NCI-H1694 treated with DMSO at 0.1 percent for 48 hours (cell line): ENCODE measurements at places on chromosomes 13 and 19.

DNA sequence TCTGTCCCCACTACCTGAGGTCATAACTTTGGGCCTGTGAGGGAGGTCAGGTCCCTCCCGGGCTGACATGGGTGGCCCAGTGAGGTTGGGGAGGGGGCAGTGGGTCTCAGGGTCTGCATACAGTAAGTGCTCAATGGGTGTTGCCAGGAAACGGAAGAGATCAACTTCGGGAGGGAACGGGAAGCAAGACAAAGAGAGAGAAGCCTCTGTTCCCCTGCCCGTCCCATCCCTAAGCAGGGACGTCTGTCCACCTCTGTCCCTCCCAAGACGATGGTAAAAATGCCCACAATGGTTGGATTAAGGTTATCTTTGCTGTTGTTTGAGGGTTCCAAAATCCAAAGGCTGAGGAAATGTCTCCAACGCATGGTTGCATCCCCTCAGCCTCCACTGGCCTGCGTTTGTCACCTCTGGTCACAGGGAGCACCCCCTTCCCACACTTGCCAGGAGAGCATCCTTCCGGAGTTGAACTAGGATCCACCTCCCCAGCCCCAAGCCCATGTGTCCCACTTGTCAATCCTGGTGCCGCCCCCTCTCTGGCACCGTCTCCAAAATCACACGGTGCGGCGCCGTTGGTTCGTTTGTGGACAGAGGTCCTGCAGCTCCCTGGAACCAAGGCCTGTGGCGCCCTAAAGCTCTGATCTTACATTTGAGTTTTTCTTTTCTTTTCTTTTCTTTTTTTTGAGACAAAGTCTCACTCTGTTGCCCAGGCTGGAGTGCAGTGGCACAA, 774 bp upstream of the HOMER3 start:
- no peak for DNase-seq

GRCh38 chr19:7734220-7735203, 2.6 kb upstream of the CLEC4G start:
- DNase-seq = no peak

GRCh38 chr13:90926459-90926858, 421.0 kb upstream of the MIR17HG start:
- DNase-seq = no peak

GRCh38 chr13:111245576-111246384, 74.7 kb upstream of the TEX29 start:
- no peak for DNase-seq

GRCh38 chr13:40149611-40150274, 494.3 kb downstream of the COG6 start:
- no peak for DNase-seq

- DNase-seq = no peak
Observed at GRCh38 chr19:13155472-13156359, 5.5 kb downstream of the IER2 start.

- DNase-seq = peak; percentile 8
Observed at GRCh38 chr13:111344471-111345191, 24.2 kb downstream of the TEX29 start.

DNA sequence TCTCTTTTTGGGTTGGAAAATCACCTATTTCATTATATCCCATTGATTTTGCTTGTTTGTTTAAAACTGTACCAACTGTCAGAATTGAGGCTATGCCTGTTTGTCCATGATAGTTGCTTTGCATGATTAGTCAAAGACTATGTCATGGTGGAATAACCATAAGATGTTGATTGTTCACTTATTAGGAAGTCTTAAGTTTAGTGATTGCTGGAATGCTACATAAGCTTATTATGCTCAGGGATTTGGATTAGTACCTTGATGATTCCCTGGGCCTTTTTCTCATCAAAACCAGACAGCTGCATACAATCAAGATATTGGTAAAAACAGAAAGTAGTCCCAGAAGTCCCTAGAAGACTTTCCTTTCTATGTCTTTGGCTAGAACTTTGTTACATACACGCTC, 954.7 kb downstream of the PCDH9 start:
- no peak for DNase-seq

GRCh38 chr19:42284591-42285341, 15.7 kb downstream of the CIC start:
- peak; percentile 13 for DNase-seq

DNA sequence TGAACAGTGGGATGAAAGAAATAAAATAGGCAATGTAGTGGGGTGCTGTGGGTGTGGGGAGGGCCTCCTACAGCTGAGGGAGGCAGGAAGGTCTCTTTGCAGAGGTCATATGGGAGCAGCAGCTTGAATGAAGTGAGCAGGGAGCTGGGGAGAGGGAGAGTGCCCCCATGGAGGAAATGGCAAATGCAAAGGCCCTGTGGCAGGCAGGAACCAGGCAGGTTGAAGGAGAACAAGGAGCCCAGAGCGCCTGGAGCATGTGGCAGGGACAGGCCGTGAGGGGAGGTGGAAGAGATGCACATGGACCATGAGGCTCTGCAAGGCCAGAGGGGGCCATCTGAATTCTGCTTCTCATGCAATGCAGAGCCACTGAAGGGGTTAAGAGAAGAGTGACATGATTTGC, 191.8 kb downstream of the URI1 start:
- no peak for DNase-seq

GRCh38 chr13:24605923-24606372, 74.3 kb upstream of the ATP12A start:
- no peak for DNase-seq

GRCh38 chr19:42683917-42684513, 56.3 kb downstream of the PSG3 start:
- DNase-seq = peak; percentile 3

DNA sequence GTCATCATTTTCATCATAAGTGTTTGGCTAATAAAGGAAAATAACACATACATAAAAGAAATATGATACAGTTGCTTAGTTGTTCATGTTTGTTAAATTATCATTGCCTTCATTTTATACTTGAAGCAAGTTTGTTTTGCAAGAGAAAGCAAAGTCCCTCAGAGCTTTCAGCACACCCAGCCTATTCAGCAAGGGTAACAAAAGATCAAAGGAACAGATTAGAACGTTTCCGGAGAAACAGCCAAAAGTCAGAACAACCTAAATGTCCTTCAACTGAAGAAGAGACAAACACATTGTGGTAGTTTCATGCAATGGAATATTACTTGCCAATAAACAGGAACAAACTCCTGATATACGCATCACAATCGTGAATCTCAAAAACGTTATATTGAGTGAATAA, 380.7 kb downstream of the MZT1 start:
- DNase-seq = no peak

GRCh38 chr13:95898256-95898655, 154.9 kb downstream of the UGGT2 start:
- DNase-seq = no peak

DNA sequence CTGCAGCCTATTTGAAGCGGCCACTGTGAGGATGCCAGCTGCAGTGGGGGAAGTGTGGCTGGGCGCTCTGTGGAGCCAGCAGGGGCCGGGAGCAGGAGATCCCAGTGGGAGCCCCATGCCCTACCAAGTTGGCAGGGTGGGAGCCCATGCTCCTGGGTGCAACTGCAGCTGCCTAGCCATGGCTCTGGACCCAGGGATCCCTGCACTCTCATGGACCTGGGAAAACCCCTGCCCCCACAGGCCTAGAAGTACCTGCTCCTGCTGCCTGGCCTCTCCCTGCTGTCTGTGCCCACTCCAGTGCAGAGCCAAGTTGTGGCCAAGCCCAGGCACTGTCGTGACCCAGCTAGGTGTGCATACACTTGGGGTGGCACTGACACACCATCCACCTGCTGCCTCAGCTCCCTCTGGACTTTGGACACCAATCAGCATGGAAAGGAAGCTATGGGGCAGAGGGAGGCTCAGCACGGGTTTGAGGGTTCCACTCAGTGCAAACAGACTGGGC, 20.9 kb downstream of the LIG4 start:
- no peak for DNase-seq

DNA sequence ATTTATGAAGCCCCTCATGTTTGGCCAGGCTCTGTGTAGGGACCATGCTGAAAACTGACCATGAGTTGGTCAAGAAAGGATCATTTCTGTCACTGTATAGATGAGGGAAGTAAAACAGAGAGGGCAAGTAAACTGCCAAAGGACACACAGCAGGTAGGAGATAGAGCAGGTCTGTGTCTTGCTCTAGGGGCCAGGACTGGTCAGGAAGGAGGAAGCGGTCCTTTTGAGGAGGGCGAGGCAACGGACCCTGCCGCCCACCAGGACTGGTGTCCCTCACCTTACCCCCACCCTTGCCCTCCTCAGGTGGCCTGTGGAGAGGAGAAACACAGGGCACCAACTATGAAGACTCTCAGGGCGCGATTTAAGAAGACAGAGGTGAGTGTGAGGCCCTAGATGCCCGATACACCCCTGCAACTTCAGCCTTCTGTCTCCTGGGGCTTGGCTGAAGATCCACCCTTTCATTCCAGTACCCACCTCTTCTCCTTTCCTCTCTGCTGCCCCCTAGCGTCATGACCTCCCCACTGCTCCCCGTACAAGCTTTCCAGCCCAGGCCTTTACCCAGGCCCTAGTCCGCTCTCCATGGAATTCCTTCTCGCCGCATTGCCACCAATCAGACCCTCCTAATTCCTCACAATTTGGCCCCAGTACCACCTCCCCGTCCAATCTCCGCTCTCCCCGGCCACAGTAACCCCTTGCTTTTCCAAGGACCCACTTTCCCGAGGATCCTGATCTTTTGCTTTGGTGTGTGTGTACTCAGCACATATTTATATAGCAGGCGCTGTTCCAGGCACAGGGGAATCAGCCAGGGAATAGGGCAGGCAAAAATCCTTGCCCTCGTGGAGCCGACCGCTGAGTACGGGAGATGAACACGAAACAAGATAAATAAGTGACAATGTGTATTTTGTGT, 3.9 kb downstream of the ANKRD24 start:
- peak; percentile 27 for DNase-seq

- DNase-seq = no peak
Observed at GRCh38 chr13:49464621-49465325, 20.7 kb downstream of the SETDB2 start.

DNA sequence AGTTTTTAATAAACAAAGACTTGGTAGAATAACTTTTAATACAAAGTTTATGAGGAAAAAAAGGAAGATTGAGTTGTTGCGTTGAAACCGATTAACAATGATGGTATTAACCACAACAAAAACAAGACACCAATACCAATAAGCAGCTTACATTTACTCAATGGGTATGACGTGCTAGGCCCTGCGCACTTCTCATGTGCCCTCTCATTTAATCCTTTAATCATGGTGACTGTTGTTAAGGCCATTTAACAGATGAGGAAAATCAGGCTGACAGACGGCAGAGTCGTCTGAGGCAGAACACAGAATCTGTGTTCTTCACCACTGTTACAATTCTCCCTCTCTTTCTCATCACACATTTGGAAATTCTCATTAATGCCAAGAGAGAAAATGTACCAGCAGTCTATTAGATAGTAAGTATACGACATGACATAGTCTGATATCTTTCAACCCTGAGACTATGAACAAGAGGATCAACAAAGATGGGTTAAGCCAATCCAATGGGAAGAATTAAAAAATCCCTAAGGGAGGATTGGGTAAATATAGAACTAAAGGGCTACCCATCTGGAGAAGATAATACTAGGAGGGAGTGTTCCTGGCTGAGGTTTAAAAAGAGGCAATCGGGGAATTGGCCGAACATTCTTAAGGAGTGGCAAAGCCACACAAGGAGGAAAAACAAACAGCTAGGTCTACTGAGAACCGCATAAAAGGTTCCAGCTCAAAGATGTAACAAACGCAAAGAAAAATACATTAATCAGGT, 54.0 kb downstream of the DOCK9 start:
- DNase-seq = no peak

- DNase-seq = peak; percentile 31
Observed at GRCh38 chr19:44746946-44747738, 1.4 kb upstream of the BCL3 start.

DNA sequence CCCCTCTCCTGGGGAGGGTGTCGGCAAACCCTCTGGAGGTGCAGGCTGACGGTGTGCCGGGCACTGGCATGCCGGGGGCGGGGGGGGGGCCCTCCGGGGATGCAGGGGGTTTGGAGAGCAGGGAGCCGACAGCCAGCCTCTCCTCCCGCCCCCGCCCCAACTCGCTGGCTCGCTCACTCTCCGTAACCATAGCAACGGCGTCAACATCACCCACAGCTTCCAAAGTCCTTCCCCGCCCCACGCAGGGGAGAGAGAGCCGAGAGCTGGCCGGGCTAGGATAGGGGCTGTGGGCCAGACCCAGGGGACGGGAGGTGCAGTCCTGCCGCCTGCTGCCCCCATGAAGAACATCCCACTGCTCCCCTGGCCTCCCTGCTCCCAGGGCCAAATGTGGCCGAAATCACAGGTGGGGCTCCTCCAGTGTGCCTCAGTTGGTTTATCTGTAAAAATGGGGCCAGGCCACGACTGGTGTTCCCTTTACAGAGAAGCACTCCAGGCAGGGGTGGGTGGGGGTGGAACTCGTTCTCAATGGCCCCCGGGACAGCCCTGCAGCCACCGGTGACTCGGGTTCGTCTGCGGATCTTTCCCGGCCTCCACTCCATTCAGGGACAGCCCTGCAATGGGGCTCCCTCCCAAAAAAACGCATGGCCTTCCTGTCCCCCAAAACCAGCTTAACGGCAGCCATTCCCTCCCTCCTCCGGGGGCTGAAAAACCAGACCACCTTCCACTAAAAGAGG, 3.2 kb downstream of the KLF16 start:
- DNase-seq = no peak

DNA sequence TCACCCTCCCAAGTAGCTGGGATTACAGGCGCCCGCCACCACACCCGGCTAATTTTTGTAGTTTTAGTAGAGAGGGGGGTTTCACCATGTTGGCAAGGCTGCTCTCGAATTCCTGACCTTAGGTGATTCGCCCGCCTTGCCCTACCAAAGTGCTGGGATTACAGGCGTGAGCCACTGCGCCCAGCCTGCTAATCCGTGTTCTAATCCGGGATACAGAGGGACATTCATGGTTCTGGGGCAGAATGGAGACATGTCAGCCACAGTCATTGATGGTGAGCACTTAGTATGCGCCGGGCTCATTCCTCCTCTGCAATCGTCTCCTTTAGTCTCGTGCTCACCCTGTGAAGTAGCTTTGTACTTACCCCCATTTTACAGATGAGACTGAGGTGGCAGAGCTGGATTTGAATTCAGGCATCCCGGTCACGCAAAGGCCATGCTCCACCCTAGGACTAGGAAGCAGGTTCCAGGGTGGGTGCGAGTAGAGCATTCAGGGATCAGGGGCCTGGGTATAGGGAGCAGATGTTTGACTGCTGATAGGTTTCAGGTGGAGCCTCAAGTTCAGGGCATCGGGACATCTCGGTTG, 8.2 kb downstream of the RRAS start:
- DNase-seq = no peak
